ENCODE measurements at places on chromosomes 6 and 20.

DNA sequence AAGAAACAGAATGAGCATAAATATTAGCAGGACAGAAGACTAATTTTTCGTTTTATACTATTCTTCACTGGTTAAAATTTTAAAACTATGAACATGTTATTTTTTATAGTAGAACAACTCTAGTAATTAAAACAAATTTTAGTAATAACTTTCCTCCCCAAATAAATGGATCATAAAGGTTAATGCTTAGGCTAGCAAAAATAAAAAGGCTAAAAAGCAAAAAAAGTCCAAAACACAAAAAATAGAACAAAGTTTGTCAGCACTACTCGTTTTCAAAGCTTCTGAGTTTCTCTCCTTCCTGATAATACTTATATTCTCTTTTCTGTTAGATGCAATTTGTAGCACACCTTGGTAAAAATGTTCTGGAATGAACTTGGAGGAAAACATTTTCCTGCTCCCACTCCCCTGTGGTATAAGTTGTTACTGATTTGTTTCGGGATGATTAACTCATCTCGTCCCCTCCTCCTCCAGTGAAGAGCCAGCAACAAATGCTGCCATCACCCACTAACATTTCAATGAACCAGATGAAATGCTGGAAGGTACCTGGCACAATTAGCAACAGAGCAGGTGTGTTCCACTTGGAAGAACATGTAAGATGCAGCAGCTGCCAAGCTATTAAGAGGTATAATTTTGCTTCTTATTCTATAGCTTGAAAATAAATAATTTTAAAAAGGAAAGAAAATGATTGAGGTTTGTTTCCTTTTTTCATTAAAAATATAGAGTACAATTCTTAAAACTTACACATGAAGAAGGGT lies 130.5 kb downstream of the MYB start:
- no peak for DNase-seq

DNA sequence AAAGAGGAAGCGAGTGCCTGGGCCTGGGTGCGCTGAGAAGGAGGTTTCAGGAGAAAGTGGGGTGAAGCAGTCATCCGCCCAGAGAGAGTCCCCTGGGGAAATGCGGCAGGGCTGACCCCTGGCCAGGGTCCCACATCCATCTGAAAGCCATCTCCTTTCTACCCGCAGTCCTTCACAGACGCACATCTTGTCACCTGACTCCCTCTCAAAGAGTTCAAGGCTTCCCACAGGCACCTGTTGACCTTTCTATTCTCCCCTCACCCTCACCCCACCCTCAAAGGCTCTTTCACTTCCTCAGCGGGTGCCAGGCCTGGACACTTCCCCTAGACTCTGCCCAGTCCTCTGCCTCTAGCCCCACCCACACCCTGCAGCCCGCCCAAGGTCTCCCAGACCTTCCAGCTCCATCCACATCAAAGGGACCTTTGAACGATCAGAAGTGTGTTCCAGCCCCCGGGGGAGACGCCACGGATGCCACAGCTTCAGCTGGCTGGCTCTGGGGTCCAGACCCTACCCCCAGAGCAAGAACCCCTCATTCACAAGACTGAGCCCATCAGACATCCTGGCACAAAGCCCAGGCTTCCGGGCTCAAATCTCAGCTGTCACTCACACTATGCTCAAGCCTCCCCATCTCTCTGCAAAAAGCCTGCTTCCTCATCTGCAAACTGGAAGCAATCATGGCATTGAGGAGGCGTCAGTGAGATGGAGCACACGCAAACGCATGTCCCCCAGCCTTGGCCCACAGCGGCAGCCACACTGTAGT lies 2.1 kb downstream of the CTSZ start:
- no peak for DNase-seq

DNA sequence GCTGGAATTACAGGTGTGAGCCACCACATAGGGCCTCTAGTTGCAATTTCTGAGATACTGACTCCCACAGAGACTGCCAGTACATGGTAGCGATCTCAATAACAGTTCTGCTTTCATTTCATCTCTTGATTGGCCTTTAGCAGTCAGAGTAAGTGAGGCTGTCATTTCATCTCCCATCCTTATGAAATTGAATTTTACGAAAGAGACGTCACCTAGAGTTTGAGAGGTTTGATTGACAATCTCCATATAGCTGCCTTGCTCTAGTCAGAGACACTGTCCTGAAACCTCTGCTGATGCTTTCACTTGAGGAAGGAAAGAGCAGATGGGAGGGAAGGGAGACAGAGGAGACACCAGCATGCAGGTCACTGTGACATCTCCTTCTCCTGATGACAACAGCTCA lies 466.1 kb downstream of the NKAIN2 start:
- DNase-seq = no peak

DNA sequence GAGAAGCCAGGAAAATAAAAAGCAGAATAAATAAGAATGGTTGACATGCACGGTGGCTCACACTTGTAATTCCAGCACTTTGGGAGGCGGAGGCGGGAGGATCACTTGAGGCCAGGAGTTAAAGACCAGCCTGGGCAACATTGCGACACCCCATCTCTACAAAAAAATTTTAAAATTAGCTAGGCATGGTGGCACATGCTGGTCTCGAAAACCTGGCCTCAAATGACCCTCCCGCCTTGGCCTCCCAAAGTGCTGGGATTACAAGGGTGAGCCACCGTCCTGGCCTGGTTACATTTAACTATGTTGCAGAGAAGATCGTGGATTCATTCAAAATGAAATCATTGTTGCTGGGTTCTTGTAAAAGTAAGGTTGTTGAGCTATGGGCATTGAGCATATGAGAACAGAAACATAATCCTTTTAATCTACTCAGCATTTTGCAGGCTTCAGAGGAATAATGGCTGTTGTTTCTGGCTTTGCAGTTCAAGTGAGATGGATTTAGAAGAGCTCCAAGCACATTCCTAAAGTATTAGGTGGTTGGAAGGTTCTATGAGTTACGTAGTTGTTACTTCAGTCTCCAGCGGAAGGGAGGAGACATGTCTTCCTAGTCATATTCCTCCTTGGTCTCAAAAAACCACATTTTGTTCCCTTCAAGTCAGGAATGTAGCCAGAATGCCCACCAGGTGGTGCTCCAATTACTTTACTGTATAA lies 45.6 kb upstream of the RAB23 start:
- DNase-seq = peak; percentile 99
